ENCODE measurements at places on chromosomes 11 and 22. TPM values are rescaled to one million over a fixed set of nuclear protein-coding genes. Genes with fewer than 3 reads are reported as not detected.
A peak's percentile ranks its signal among the peaks of the same experiment; 100 is the strongest.

DNA sequence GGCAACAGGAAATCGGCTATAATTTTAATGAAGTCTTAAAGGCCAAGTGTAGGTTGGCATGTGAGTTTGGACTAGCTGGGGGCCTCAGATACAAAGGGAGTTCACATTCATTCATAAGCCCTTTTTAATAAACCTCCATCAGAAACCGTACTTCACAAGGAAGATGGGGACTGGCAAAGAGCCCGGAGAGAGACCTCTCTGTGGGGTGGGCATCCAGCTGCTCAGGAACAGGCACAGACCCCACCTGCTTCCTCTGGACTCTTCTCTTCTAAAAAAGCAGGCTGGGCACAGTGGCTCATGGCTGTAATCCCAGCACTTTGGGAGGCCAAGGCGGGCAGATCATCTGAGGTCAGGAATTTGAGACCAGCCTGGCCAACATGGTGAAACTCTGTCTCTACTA is 3.9 kb upstream of the ARFGAP3 start:
- DNase-seq, result no peak

Gene TRIM6
- 5.3 TPM for total RNA-seq

DNA sequence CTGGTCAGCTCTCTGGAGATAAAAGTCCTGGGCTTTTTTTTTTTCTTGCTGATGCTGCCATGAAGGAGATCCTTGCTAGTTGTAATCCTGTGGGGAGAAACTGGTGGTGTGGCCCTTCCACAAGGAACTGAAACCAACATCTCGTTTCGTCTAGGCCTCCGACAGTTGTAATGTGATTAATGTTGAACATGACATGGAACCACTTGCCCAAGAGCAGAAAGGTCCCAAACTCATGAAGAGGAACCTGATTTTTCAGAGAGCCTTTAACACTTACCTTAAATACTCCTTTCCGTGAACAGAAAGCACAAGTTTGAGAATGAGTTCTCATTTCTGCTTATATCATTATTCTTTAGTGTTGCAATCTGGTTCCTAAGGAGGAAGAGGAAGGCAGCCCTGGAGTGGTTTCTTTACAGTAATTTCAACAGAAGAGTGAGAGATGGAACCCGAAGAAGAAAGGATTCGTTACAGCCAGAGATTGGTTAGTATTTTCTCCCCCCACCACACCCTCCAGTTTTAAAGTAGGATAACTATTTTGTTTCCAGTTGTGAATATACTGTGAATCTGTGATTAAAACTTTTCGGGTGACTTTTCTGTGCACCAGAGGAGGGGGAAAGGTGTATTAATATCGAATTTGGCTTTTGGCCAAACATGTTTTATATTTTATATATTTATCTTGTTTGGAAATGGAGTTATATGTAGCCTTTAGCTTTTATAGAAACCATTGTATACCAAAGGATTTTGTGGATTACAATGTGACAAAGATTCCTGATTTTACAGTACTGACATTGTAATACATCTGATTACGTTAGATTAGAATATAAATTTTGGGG is 2.0 kb downstream of the KDM2A start:
- DNase-seq, result peak; percentile 52

GRCh38 chr11:104619751-104620150 is 278.5 kb downstream of the CASP12 start:
- DNase-seq, result no peak

DNA sequence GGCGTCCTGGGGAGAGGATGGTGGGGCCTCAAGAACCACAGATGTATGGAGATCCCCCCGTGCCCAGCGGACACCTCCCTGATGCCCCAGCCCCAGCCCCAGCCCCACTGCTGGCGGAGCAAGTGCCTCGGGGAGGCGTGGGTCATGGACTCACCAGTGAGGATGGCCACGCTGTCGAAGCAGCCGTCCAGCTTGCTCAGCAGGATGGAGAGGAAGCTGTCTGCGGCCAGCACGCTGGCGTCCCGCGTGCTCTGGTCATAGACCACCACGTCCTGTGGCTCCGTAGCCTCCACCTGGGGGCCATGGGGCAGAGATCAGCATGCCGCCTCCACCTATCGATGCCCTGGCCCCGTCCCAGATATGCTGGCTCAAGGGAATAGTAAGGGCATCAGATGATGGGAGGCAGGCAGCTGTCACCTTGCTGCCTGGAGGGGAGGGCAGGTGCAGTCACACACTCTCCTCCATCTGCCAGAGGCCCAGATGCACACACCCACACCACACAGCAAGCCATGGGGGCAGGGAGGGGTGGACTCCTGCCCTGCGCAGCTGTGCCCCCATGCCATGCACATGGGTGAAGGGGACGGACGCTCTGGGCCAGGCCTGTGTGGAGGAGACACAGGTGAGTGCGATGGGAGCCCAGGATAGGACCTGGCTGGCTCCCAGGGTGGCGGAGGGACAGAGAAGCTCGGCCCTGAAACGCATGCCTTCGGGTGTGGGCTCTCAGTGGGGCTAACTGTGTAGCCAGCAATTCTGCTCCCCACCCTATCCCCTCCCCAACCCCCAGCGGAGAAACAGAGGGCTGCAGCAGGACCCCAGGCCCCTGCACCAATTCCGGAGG is 8.2 kb downstream of the DUSP8 start:
- DNase-seq, result no peak
